Panc1 (cell line): ENCODE measurements at places on chromosomes 12 and 14. TPM values are rescaled to one million over a fixed set of nuclear protein-coding genes. Genes with fewer than 3 reads are reported as not detected.

DNA sequence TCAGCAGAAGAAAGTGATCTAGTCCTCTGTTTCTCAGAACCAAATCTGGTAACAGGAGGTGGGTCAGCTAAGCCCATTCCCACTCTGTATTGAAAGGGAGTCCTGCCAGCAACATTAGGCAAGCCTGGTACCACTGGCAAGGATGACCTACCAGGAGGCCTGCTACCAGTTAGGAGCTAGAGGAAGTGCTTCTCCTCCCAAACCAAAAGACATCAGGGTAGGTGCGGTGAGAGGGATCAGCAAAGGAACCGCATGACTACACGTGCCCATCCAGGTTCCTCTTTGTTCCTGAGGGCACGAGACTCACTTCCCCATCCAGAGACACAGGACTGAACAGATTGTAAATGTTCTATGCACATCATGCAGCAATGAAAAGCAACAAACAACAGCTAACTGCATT lies 2.8 kb downstream of the KLRC4 start:
- H3K4me3 ChIP-seq: no peak overlapping the region
- H3K36me3 ChIP-seq: no peaks in the 10 kb centered on the region; the same call in 1 of the 2 replicates
- H3K27me3 ChIP-seq: no peaks in the 10 kb centered on the region
- H3K4me1 ChIP-seq: peaks cover 7% of the 10 kb centered on the region; the same call in 1 of the 2 replicates
- DNase-seq: no peak

DNA sequence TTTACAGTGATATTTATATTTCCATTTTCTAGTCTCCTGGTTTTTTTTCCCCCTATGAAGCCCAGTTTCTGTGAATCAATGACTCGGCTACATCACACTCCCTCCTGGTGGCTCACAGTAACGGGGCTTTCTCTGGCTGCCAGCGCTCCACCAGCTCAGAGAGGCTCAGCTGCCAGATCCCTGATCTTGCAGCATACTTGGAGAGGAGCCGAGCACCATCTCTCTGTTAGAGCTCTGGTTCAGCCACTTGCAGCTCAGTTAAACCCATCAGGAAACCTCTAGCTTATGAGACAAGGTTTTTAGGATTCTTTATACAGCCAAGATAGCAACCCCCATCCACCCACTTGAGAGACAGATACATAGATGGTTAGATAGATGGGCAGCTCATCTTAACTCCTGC lies 74.6 kb downstream of the CIT start:
- H3K4me1 ChIP-seq: no peaks in the 10 kb centered on the region
- no peak overlapping the region for H3K4me3 ChIP-seq
- H3K27me3 ChIP-seq: no peaks in the 10 kb centered on the region
- no peak for DNase-seq
- no peaks in the 10 kb centered on the region for H3K36me3 ChIP-seq

GRCh38 chr14:30158299-30158698 lies 230.7 kb upstream of the PRKD1 start:
- DNase-seq: no peak
- H3K27ac ChIP-seq: no peak overlapping the region
- no peaks in the 10 kb centered on the region for H3K4me1 ChIP-seq
- no peaks in the 10 kb centered on the region for H3K36me3 ChIP-seq

DNA sequence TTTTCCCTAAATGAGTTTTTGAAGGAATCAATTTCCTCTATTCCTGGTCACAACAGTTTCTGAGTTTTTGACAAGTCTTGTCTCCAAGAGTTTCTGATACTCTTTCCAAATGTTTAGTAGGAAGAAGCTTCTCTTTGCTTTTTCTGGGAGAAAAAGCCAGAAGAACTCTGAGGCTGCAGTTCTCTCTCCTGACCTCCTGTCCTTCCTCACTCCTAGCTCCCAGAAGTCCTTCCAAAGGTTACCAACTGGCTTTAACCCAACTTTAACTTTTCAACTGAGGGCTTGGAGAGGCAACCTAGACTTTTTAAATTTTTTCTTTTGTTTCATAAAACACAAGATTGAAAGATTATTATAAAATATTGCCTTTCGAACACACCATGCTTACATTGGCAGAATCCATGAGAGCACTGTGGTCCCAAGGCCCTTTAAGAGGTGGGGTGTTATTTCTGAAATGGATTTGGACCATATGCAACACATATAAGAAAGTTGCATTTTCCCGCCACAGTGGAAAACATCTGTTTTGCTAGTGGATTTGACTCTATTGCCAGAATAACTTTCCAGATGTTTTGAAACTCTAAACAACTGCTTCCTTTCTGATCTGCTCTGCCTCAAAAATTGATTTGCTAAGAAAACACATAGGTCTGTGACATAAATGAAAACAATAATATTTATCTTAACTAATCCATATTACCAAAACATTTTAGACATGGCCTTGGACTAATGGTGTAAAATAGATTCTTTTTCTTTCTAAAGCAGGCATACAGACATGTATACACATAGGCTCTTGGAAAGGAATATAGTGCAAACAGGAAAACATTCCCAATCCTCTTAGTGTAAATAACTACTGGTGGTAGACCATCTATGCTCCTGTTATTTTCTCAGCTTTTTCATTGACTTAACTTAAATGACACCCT lies 22.3 kb upstream of the EPS8 start:
- peaks cover 4% of the 10 kb centered on the region for H3K4me1 ChIP-seq
- DNase-seq: no peak
- H3K36me3 ChIP-seq: no peaks in the 10 kb centered on the region
- H3K4me3 ChIP-seq: no peak overlapping the region
- H3K27ac ChIP-seq: no peak overlapping the region

- H3K4me1 ChIP-seq: no peaks in the 10 kb centered on the region
- no peak overlapping the region for H3K4me3 ChIP-seq
- no peaks in the 10 kb centered on the region for H3K36me3 ChIP-seq
- H3K27me3 ChIP-seq: no peaks in the 10 kb centered on the region
Measured at GRCh38 chr14:51848120-51848519, 12.3 kb upstream of the GNG2 start.

GRCh38 chr14:65580973-65581372 lies 168.4 kb downstream of the FUT8 start:
- no peak for DNase-seq
- H3K4me3 ChIP-seq: no peak overlapping the region
- no peaks in the 10 kb centered on the region for H3K27me3 ChIP-seq
- H3K27ac ChIP-seq: no peak overlapping the region

GARIN6 gene
- not detected for total RNA-seq

KIF21A gene
- 25.6 TPM for total RNA-seq

FOXG1 gene
- not detected for total RNA-seq
